ENCODE measurements at places on chromosomes 3 and 15.

- DNase-seq, result no peak
Measured at GRCh38 chr3:42712688-42713372, 10.2 kb upstream of the HHATL start.

DNA sequence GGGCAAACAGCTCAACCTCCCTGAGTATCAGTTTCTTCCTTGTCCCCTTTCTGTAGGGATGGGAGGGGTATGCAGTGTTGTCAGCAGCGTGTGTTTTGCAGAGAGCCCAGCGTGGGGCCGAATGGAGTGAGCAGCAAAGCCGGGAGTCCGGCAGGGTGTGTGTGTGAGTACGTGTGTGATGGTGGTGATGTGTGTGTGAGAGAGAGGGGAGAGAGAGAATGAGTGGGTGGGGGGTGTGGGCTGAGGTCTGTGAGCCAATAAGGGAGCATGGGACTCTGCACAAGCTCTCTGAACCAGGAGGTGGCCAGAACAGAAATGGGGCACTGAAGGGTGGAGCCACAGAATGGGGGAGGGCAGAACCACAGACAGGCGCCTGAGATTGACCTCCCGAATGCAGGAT is 43.8 kb downstream of the IFT122 start:
- DNase-seq, result no peak

DNA sequence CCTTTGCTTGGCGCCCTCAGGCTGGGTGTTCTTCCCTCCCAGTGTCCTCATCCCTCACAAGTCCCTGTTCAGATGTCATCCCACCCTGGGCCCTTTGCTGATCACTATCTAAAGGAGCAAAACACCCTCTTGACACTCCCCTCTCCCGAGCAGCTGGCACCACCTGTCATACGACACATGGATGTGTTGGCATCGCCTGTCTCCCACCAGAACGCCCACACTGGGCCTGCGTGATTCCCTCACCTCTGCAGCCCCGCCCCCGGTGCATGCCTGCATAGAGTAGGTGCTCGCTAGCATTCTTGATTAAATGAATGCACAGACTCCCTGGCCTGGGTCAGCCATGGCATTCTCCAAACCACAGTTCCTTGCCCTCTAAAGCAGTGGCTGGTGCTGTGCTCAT is 75.8 kb downstream of the DNAJB8 start:
- no peak for DNase-seq

GRCh38 chr3:45462522-45463265 is 74.3 kb downstream of the LARS2 start:
- DNase-seq, result no peak

- DNase-seq, result no peak
Measured at GRCh38 chr15:44883199-44883877, 73.1 kb upstream of the TERB2 start.

- no peak for DNase-seq
Measured at GRCh38 chr3:48459331-48459730, 12.8 kb downstream of the ATRIP start.

- DNase-seq, result no peak
Measured at GRCh38 chr3:17195192-17195611, 310.4 kb downstream of the PLCL2 start.

DNA sequence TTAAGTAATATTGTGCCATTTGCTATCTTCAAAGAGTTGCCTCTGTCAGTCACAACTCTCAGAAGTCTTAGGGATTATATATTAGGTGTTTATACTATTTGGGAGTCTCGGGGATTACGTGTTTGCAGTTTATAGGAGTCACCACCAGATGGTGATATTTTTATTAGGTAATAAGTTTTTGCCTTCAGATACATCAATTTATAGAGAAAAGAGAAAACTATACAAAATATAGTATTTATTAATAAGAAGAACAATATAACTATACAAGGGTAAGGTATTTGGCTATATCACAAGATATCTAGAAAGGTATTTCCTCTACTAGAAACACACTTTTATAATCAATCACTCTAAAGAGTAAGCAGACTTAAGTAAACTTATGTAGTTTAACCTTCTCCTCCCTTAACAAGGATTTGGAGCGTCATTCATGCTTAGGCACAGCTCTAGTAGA is 10.7 kb upstream of the DHX36 start:
- DNase-seq, result peak; percentile 9

DNA sequence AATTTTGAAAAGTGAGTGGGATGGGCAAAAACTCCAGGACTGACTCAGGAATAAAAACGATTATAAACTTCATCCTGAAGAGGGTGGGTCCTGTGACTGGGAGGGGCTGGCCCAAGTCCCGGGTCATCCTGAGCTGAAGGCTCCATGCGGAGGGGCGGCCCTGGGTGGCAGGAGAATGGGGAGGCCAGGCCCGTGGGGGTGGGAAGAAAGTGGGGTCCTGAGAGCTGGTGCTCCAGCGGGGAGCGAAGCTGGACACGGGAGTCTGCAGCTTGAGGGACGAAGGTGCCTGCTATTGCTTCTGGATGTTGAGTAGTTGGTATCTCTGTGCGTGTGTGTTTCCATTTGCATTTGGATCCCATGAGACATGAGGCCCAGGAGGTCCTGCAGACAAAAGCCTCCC is 4.7 kb upstream of the OCA2 start:
- DNase-seq, result no peak

DNA sequence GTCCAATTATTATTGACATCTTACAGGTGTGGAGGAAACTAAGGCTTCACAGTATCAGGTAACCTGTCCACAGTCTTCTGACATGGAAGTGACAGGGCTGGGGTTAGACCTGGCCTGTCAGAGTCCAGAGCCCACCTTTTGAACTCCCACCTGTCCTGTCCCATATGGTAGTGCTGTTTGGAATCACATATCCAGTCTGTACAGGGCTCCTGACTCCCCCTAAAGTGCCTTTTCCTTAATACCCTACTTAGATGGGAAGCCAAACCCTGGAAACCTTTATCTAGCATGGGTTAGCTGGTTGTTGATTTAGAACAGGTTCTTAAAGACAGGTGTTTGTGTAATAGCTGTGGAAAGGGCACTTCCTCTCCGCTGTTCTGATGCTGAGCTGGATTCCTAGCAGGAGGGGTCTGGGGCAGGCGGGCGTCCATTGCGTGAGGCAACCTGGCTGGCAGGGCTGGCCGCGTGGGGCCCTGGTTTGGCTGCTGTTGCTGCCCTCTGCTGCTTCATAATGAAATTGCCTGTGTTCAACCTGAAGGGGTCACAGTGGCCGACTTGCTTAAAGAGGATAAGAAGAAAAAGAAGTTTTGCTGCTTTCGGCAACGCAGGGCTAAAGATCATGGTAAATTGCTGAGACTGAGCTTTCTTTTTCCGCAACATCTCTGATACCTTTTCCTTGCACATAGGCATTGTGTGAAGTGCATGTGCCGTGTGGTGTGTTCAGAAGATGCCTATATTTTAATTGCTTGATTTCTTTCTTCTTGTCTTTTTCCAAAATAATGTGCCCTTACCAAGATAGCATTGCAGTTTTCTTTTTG is 136.2 kb downstream of the CHDH start:
- peak; percentile 61 for DNase-seq

GRCh38 chr3:149393345-149394160 is 16.1 kb upstream of the TM4SF1 start:
- DNase-seq, result peak; percentile 48

GRCh38 chr3:20055020-20055775 is 15.0 kb downstream of the KAT2B start:
- no peak for DNase-seq

DNA sequence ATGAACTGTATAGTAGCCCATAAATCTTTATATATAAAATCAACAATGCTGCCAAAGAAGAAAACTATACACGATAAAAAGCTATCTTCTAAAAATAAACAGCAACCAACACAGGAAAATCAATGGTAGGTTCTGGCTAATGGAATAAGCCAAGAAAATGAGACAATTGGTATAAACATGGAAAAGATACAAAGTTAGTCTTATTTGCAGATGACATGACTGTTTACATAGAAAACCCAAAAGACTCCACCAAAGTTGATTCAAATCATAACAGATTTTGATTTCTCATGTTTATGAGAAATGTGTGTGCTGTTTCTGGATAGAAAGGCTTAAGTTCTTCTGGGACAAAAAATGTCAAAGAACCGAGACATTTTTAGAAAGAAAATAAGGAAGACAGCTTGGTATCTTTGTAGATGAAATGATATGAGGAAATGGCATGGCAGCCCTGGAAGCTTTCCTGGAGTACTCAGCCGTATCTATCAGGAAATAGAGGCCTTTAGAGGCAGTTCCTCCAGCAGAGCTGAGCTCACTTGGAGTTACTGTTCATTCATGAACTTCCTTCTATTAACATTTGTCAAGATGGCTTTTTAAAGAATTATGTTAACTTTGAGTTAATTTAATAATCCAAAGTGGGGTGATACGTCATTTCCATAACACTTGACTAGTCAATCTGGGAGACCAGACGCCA is 36.7 kb upstream of the VILL start:
- no peak for DNase-seq

- no peak for DNase-seq
Measured at GRCh38 chr15:35936284-35936683, 390.3 kb upstream of the DPH6 start.

DNA sequence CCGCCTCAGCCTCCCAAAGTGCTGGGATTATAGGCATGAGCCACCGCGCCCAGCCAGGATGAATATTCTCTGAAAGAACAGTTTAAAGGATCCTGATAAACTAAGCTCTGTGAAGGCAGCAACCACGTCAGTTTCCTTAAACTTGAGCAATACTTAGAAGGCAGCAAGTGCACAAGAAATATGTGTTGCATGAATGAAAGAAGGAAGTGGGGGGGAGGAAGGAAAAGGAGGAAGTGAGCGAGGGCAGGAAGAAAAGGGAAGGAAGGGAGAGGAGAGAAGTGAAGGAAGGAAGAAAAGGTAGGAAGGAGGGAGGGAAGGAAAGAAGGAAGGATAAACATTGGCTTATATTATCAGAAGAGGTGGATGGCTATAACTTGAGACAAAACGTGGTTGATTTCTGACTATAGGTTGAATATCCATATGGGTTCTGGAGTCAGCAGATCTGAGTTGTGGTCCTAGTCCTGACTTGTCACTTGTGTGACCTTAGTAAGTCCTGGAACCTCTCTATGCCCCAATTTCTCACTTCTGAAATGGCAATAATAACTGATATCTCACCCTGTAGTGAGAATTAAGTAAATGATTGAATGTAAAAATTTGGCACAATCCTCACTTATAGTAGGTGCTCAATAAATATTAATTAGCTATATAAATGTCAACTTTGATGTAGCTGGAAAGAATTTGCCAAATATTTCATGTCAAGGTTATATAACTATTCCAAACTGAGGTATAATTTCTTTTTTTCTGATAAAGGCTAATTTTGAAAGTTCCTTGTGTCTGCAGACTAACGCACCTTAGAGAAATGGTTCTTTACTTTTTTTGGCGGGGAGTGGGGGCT is 12.0 kb upstream of the SEMA4B start:
- no peak for DNase-seq

GRCh38 chr15:78790027-78790426 is 21.2 kb downstream of the ADAMTS7 start:
- DNase-seq, result no peak

GRCh38 chr3:195823280-195823679 is 11.6 kb upstream of the MUC4 start:
- no peak for DNase-seq

DNA sequence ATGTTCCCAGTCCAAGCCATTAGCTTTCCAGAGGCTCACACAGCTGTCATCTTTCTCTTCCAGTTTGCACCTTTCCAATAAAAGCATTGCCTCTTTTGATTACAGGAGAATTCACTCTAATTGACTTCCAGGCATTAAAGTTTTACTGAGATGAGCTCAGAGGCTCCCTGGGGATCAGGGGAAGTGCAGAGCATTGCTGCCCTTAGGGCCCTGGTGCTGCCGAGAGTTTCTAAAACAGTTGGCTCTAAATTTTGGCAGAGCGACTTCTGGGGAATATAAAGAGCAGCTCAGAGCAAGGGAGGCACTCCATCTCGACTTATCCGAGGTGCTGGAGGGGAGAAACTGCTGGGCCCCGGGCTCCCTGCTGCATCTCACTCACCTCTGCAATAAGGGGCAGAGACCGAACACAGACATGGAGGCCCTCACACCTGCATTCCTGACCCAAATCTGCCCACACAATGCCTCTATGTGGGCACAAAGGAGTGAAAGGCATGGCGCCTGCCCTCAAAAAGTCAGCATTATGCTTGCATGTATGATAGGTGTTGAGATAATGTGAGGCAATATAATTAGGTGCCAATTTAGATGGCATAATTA is 61.7 kb downstream of the SCN11A start:
- no peak for DNase-seq

DNA sequence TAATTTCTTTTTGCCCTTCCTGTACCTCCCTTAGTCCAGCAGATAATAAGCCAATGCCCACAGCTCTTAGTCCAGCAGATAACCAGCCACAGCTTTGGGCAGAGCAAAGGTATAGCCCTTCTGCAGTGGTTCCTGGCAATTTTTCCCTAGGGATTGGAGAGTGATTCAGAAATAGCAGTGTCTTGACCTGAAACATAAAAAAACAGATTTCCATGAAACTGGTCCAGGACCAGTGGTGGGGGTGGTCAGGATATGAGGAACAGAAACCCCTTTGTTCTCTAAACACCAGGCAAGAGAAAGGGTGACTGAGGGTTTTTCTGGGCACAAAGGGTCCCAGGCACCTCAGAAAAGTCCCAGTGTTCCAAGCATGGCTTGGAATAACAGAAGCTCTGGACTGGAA is 103.4 kb downstream of the ARRDC4 start:
- DNase-seq, result no peak

GRCh38 chr3:12179441-12179840 is 20.7 kb upstream of the TIMP4 start:
- no peak for DNase-seq

DNA sequence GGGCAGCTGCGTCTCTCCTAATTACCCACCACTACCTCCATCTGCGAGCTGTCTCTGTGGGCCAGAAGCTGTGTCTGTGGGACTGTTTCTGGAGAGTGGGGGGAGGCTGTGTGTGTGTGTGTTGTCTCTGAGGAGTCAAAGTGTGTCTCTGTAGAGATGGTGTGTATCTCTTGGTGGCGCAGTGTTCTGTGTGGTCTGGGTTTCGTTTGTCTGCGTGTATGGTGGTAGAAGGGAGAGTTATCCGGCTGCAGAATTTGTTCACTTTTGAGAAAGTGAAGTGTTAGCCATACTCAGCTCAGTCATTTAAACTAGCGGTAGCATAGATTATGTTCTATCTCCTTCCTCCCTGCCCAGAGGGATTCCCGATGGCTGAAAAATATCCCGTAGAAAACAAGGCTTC is 2.2 kb downstream of the MYRIP start:
- no peak for DNase-seq

GRCh38 chr3:172155897-172156585 is 116.7 kb downstream of the FNDC3B start:
- no peak for DNase-seq

- no peak for DNase-seq
Measured at GRCh38 chr3:115415246-115415996, 207.9 kb upstream of the GAP43 start.

- no peak for DNase-seq
Measured at GRCh38 chr15:51077221-51078153, 17.2 kb downstream of the TNFAIP8L3 start.
